Stimulated activated CD4-positive, alpha-beta T cell treated with anti-CD3 and anti-CD28 coated beads, Interleukin-1b, Interleukin-23, amount 100 ng/mL, for 1 hour (primary cell): ENCODE measurements at places on chromosomes 4 and X.

GRCh38 chr4:7747062-7747385 lies 192.6 kb downstream of the AFAP1 start:
- no peak for DNase-seq

DNA sequence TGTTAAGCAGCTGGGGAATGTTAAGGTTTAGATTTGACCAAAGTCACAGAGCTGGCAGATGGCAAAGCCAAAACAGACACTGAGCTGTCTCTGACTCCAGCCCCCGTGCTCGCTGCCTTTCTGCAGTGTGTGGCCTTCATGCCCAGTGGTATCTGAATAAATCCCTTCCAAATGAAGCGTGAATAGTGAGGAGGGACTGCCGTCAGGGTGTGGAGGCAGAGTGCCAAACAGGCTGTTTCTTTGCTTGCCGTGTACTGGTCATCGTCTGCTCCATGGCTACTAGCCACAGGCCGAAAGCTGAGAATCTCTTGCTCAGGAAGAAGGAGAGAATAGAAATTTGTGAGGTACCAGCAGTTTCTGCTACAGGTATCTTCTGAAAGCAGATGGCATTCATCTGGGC lies 19.7 kb downstream of the PRIMPOL start:
- no peak for DNase-seq

GRCh38 chr4:101279377-101279871 lies 67.9 kb downstream of the PPP3CA start:
- DNase-seq, result no peak

DNA sequence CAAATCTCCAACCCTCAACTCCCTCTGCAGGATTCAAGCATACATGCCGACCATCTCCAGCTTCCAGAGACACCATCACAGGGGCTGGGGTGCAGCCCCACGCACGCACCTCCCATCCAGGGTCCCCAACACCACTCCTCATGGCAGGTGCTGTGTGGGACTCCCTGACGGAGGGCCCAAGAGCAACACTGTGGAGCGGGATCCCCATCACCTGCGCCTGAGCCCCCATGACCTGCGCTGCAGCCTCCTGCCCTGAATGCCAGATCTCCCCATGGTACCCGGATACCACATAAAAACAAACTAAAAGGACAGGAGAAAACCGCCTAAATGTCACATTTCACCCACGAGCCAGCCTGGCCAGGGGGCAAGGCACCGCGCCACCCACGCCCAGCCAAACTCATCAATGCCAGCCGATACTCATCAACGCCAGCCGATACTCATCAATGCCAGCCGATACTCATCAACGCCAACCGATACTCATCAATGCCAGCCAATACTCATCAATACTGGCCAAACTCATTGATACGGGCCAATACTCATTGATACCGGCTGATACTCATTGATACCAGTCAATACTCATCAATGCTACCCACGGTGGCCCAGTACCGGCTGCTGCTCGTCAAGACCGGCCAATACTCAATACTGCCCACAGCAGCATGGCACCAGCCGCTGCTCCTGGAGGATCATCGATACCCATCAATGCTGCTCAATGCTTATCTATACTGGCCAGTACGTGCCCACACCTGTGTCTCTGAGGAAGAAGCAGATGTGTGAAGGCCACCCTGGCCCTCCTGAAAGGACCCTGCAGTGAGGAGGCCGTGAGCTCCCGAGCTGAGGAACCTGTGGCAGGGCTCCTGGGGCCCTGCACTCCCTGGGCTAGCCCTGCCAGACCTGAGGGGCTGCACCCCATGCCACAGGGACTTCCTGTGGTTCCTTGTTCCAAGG lies 6.2 kb downstream of the CTBP1 start:
- no peak for DNase-seq

DNA sequence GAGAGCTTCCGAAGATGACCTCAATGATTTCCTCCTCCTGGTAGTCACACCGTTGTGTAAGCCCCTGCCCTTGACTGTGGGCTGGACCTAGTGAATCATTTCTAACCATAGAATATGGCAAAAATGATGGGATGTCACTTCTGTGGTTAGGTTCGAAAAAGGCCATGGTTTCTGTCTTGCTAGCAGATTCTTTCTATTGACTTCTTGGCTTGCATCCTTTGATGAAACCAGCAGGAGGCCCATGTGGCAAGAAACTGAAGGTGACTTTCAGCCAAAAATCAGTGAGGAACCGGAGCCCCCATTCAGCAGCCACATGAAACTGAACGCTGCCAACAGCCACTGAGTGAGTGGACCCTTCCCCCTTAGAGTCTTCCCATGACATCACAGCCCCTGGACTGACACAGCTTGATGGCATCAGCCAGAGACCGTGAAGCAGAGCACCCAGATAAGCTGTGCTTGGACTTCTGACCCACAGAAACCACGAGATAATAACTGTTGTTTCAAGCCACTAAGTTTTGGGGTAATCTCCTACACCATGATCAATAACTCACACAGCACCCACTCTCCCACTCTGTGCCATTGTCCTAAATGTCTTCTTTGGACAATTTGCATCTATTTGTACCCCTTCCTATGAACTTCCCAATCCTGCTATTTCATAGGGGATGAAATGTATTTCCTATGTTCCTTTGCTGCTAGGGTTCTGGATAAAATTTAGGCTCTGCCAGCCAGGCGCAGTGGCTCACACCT lies 148.0 kb upstream of the STX18 start:
- no peak for DNase-seq
